ENCODE measurements at places on chromosomes 2 and 18. TPM values are rescaled to one million over a fixed set of nuclear protein-coding genes. Genes with fewer than 3 reads are reported as not detected.
A peak's percentile ranks its signal among the peaks of the same experiment; 100 is the strongest.

GRCh38 chr2:23762141-23762540 is 164.8 kb downstream of the ATAD2B start:
- DNase-seq, result no peak

- DNase-seq, result peak; percentile 83
These were observed 65.8 kb downstream of the RTP5 start for GRCh38 chr2:241935314-241935713.

- no peak for DNase-seq
These were observed 1306.7 kb upstream of the CELF4 start for GRCh38 chr18:38872342-38872741.

- no peak for DNase-seq
These were observed 10.1 kb downstream of the EHD3 start for GRCh38 chr2:31244101-31244500.

- DNase-seq, result no peak
These were observed 125.6 kb downstream of the CACNB4 start for GRCh38 chr2:151973013-151973900.

DNA sequence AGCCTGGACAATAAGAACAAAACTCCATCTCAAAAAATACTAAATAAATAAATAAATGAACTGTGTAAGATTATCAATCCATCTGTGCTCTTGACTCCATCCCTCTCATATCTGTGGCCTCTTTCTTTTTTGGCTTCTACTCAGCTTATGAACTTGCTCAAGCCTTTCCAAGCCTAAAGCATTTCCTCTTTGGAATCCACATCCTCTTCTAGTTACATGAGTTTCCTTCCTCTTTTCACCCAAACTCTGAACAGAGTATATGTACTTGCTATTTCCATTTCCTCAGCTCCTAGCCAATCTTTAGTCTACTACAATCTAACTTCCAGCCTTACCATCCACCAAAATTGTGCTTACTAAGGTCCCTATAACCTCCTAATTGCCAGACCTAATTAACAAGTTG is 2.5 kb upstream of the DNAJC10 start:
- peak; percentile 30 for DNase-seq

DNA sequence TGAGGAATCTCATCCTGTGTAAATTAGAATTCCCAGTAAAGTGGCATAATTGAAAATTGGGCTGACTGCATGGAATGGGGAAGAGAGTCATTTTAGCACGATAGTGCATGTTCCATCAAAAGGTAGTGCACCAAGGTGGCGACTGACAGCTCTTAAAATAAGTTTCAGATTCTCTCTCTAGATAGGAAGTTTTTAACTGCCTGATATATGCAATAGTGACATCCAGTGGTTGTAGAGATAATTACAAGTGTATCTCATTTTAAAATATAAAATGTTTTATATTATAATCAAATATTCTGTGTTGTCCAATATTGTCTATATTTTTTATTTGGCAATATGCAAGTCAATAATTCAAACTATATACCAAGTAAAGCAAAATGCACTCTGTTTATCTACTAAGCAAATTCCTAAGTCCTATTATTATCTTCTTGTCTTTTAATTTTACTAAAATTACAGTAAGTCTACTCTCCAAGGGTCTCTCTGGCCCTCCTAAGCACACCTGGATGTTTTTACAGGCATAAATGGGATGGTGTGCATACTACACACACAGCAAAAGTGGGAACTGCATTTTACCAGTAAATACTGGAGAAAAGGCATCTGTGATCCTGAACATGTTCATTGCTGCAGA is 397.7 kb upstream of the HNRNPA3 start:
- DNase-seq, result peak; percentile 29

GRCh38 chr2:45169339-45170190 is 160.3 kb upstream of the SIX2 start:
- no peak for DNase-seq

The SIX2 gene
- 0.48 TPM for total RNA-seq

The TGFBRAP1 gene
- 20.5 TPM for total RNA-seq

The SPTBN1 gene
- 320 TPM for total RNA-seq

The CFAP65 gene
- 2.9 TPM for total RNA-seq

The EIF2AK3 gene
- 20.2 TPM for total RNA-seq

The ANKRD53 gene
- not detected for total RNA-seq

The DOK1 gene
- 12.0 TPM for total RNA-seq

The VSNL1 gene
- 7.7 TPM for total RNA-seq
